ENCODE measurements at places on chromosomes 13 and 19. TPM values are rescaled to one million over a fixed set of nuclear protein-coding genes. Genes with fewer than 3 reads are reported as not detected.

GRCh38 chr19:36093146-36093662 lies 17.7 kb upstream of the OVOL3 start:
- DNase-seq: no peak

TMPRSS9 gene
- total RNA-seq: 0.36 TPM

DNA sequence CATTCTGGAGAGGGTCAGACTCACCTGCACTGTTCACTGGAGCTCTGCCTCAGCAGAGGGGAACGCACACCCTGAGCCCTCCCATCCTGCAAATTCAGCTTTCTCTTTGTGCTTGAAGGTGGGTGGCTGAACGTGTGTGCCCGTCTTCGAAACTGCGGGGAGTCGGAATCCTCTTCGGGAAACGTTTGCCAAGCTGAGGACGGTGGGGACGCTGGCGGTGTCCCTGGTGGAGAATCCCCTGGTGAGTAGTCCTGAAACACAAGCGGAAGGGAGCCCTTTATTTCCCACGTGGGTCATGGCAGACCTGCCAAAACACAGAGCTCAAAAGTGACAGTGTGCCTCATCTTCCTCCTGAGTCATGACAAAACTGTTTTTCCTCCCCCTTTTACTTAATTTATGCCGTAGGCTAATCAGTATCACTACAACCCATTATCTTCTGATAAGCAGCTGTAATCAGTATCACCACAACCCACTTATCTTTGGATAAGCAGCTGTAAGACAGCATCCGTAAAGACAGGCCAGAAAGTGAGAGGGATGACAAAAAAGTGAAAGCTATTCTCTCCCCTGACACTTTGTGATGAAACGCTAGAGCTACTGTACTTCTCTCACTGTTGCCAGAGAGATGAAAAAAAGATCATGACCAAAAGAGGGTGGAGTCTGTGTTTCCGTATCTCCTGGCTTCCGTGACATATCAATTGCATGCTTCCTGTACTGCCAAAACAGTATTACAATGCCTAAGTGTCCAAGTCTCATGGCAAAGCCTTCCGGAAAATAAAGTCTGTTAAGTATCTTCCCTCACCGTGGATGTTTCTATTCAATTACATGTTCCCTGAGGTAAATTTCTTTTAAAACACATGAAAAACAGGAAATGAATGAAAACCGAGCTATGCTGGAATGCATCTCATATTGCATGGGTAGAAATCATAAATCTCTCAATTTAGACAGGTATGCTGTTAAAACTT lies 155.5 kb downstream of the TBC1D4 start:
- no peak for DNase-seq

GRCh38 chr13:110883542-110883941 lies 31.3 kb downstream of the ANKRD10 start:
- DNase-seq: no peak

DNA sequence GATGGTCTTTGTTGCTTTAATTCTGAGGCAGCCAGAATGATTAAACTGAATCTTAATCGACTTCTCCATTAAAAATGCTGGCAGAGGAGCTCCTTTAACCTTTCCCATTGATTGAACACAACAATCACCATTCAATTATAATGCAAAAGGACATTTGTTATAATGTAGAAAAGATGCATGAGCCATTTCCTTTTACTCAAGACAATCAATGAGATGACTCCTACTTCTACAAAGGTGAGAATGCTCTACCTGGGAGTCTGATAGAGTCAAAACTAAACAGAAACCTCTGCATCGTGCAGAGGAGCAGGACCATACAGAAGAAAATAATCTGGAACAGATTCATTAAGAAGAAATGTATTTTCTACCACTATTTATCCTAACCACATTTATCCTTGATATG lies 253.6 kb upstream of the DACH1 start:
- no peak for DNase-seq

ZNF550 gene
- total RNA-seq: 14.2 TPM

CEACAM6 gene
- 0.27 TPM for total RNA-seq

CUL4A gene
- total RNA-seq: 52.1 TPM

DNA sequence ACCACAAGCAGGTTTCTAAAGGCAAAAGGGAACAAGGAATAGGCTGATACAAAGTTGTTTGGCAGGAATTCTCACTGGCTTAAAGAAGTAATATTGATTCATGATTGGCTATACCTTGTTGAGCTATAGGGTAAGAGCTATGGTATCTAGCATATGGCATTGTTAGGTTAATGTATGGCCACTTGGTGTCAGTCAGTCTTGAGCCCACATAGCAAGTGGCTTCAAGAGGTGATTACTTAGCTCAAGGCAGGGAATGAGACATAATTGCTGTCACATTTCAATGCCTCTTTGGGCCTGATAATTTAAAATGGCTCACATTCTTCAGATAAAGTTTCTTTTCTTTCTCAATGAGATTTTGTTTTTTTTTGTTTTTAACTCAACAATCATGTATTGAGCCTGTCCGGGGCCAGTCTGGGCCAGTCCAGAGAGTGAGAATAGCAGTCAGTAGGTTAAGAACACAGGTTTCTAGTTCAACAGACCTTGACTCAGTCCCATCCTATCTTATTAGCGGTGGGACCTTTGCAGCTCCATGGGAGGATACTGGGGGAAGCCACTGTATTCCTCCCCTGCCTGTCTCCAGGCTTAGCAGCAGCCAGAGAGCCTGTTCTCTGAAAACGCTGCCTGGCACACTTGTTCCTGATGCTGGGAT lies 45.8 kb upstream of the RCBTB2 start:
- DNase-seq: no peak

GRCh38 chr13:59458908-59459579 lies 704.7 kb downstream of the DIAPH3 start:
- DNase-seq: no peak

FAM83E gene
- total RNA-seq: not detected

DNA sequence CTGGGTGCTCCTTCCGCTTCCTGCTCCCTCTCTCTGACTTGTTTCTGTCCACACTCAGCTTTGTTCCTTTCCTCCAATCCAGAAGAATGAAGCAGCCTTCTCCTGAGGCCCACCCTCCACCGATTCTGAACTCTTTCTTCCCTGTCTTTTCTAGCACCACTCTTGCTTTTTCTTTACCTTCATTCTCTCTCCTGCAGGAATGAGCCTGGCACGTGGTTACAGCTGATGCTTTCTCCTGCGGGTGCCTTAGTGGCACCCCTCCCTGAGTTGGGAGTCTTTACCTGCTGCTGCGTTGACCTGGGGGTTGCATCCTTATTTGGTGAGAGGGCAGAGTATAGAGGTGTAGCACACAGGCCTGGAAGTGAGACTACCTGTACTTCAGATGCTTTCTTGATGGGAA lies 6.2 kb downstream of the UBAC2 start:
- DNase-seq: no peak

KLK6 gene
- total RNA-seq: not detected

DNA sequence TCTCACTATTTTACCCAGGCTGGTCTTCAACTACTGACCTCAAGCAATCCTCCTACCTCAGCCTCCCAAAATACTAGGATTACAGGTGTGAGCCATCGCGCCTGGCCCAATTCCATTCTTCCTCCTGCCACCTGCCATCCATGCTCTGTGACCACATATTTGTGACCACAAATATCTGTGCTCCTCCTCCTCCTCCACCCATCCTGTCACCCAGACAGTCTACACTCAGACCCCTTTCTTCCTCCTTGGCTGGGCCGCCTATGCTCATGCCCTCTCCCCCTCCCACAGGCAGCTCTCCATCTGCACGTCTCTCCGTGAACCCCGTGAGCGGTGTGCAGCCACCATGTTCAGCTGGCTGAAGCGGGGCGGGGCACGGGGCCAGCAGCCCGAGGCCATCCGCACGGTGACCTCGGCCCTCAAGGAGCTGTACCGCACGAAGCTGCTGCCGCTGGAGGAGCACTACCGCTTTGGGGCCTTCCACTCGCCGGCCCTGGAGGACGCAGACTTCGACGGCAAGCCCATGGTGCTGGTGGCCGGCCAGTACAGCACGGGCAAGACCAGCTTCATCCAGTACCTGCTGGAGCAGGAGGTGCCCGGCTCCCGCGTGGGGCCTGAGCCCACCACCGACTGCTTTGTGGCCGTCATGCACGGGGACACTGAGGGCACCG lies 3.2 kb downstream of the EHD2 start:
- DNase-seq: no peak

DNA sequence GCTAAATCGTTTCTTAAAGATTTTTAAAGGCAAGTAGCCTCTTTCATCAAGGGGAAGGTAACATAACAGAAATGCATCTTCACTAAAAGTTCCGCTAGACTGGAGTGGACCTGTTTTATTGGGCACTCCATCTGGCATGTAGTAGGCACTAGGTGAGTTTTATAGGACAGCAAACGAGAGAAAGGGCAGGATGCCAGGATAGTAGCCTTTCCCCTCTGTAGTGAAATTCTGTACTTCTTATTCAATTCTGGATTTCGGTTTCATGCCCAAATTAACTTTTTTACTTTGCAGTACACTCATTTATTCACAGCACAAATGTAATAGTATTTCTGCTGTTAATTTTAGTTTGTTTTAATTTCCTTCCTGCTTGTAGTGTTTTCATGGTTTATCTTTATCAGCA lies 45.2 kb downstream of the GPR180 start:
- DNase-seq: no peak

LPAR6 gene
- total RNA-seq: 12.4 TPM

- peak; percentile 89 for DNase-seq
These were observed 14.6 kb downstream of the AKT2 start for GRCh38 chr19:40270362-40271089.

- DNase-seq: no peak
These were observed 19.8 kb upstream of the RASA3 start for GRCh38 chr13:114152285-114152645.

GRCh38 chr19:33175886-33176669 lies 18.1 kb upstream of the LRP3 start:
- peak; percentile 24 for DNase-seq

DNA sequence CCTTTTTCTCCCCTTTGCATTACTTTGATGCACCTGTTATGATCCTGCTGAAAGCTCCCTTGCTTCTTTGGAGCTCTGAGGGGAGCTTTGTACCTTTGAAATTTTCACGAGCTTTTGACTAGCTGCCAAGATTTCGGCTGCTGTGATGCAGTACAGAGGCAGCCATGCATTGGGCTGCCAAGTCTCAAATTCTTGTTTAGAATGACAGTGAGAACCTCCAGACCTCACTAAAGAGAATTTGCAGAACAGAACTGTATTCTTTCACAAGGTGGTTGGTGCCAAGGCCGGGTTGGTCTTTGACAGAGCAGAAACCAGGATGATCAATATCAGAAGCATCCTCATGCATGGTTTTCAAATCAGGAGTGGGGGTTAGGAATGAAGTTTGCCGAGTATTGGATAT lies 414.8 kb downstream of the GPC5 start:
- DNase-seq: no peak

NUMBL gene
- 15.2 TPM for total RNA-seq

GGN gene
- total RNA-seq: 0.54 TPM

GRCh38 chr19:51398096-51398704 lies 7.8 kb upstream of the C19orf84 start:
- DNase-seq: peak; percentile 35

DNA sequence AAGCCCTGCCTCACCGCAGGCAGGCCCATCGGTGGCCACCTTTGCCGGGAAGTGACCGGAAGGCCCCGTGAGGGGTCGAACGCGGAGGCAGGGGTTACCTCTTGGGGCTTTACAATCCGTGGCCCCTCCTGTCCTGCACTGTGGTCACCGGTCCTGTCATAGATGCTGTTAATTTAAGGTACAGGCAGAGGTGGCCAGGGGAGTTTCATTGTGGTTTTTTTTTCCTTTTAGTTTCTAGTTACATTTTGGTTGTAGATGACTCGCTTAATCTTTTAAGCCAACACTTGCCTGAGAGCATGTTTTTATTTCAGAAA lies 13.1 kb downstream of the COMP start:
- no peak for DNase-seq

ZNF91 gene
- 335 TPM for total RNA-seq

ZNF570 gene
- 18.5 TPM for total RNA-seq

GRCh38 chr13:30346789-30347167 lies 39.4 kb upstream of the KATNAL1 start:
- no peak for DNase-seq

DNA sequence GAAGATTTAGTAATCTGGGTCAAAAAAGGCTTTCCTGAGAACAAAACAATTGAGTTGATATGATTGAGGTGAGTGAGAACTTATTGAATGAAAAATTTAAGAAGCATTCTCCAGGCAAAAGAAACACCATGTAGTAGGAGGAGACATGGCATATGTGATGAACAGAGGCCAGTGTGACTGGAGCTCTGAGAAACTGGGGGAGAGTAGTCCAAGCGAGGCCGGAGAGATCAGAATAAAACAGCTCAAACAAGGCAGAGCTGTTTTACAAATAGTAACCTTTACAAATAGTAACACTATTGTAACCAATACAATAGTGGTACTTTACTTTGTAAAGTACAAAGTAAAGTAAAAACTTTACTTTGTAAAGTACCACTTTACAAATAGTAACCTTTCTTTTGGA lies 1159.1 kb downstream of the PCDH9 start:
- no peak for DNase-seq

ZNF160 gene
- total RNA-seq: 41.1 TPM

DNA sequence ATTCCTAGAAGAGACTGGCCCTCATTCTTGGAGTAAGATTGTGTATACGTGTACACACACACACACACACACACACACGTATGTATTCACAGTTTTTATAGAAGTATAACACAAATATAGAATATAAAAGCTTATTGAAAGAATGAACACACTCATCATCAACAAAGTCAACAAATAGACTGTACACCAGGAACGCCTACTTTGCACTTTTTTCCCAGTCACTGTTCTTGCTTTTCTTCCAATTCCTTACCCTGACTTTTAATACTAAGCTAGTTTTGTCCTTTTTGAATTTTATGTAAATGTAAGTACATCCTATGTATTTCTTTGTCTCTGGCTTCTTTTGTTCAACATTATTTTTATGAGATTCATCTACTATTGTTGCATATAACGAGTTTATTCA lies 264.5 kb downstream of the MAB21L1 start:
- no peak for DNase-seq

GRCh38 chr13:49444524-49445395 lies 686 bp downstream of the SETDB2 start:
- DNase-seq: peak; percentile 6

Measured in cerebellum (tissue), 4 donors.